Fibroblast of skin of scalp (primary cell): ENCODE measurements at places on chromosomes 11 and 22.

- no peak for DNase-seq
Measured at GRCh38 chr11:111596319-111596718, 5.9 kb upstream of the SIK2 start.

- DNase-seq: no peak
Measured at GRCh38 chr11:5593146-5593545, 3.3 kb upstream of the TRIM6 start.

DNA sequence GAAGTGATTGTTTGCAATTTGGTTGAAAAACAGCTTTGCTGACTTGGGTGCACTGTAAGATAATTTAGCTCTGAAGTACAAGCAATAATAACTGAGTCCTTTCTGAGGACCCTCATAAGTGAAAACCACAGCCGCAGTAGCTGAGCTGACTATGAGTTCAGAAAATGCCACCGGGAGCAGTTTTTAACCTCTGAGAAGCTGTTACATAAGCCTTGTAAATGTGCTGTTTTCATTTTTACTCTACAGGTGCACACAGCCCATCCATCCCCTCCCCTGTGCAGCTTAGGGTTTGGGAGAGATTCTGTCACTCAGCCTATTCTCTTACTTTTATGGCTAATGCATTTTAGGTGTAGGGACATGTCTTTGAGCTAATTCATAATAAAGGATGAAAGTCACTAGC lies 255.5 kb upstream of the C11orf87 start:
- no peak for DNase-seq

DNA sequence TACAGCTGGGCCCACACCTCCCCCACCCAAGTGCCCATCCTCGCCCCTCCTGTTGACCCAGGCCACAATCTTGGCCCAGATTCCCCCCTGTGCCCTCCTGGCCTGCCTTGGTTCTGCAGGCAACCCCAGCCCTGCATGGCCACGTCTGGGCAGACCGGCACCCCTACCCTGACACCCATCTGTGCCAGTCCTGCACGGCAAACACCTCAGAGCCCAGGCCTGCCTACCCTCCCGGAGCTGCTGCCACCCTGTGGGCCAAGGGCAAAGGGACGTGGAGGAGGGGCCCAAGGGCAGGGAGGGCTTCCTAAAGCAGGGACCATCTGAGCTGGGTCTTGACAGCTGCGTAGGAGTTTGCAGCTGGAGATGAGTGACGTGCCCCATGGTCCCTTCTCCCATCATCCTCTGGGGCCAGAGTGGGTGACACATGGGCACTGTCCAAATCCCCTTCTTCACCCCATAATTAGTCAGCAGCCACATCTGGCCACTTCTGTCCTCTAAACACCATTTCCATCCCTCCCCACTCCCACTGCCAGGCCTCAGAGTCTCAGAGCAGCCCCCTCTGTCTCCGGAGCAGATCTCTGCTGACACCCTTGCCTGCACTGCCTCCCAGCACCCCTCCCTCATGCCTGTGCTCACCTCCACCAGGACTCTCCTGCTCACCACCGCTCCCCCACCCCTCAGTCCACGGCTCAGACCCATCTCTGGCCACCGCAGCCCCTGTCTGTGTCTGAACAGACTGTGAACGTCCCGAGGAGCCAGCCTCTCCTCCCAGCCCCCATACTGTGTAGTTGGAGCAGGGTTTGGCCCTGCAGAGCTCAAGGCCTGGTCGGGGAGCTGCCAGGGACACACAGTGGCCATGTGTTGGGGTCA lies 35.6 kb upstream of the PPARA start:
- no peak for DNase-seq
